ENCODE measurements at places on chromosomes 7 and 10.

GRCh38 chr10:42973870-42974692, 102.8 kb upstream of the RET start:
- no peak for DNase-seq

DNA sequence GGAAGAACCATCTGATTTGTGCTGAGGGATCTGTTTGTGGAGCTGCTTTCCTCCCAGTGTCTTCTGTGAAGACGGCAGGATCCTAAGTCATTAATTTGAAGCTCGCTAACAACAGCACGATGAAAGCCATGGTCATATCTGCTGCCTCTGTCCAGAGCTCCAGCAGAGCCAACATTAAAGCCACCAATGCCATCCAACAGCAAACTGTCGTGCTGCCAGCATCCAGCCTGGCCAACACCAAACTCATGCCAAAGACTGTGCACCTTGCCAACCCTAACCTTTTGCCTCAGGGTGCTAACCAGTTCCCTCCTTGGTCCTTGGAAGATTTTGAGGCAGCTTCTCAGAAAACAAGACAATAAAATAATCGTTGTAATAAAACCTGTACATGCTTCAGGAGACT, 36.2 kb downstream of the HTR5A start:
- no peak for DNase-seq

- no peak for DNase-seq
These were observed 74.1 kb upstream of the UNC5B start for GRCh38 chr10:71138166-71138830.

DNA sequence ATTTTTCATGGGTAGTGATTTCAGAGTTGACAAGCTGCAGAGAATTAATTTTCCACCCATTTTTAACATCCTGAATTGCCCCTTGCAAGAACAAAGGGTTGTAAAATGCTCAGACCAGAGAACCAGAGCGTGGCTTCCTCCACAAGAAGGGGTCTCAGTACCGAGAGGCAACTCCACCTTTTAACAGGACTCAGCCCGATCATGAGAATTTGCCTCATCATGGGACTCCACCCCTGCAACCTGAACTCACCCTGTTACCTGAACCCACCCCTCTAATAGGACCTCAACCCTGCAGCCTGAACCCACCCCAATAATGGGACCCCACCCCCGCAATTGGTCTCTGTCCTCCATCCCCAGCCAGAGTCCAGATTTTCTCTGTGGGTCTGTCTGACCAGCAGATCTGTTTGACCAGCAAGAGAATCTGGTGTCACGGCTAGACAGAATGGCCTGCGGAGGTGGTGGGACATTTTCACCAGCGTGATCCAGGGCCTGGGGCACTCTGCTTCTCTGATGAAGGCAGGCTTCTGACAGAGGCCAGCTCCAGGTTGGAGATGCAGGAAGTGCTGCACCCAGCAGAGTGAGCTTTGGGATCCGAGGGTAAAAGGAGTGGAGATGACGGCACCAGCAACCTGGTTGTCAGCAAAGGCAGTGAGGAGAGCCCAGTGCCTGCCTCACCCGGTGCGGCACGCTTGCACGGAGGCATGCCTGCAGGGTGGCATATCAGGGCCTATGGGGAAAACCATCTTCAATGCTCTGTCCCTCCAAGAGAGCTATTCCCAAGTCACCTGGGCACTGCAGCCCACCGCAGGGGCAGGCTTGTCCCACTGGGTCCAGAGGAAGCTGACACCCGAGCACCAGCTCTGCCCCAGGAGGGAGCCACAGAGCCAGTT, 136.6 kb downstream of the TCERG1L start:
- no peak for DNase-seq

DNA sequence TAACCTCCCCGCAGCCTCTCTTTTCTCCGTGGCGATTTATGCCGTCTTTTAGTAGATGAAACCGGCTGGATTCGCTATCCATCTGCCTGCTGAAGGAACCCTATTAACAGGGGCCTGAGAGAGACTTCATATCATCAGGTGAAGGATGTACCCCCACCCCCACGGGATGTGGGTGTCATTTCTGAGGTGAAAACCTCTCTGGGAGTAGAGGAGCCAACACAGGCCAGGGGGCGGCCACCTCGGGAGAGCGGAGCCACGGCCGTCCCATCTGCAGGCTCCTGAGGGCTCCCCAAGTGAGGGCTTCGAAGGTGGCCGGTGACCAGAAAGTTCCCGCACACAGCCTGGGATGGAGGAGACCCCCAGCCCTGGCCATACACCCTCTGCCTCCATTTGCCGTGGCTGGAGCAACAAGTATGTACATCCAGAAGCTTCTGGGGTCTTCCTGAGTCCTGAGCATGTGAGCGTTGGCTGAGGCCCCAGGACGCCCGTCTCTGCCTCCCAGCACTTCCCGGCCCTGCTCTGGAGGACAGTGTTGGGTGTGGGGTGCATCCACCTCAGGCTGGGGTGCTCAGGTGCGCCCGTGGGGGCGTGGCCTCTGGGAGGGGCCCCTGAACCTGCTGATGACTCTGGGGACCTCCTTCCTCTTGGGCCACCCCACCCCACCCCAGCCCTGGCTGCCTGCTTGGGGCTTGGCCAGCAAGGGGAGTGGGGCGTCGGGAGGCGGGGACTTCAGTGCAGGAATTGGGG, 84.7 kb downstream of the NKX6-2 start:
- no peak for DNase-seq

- DNase-seq = no peak
These were observed 31.3 kb downstream of the GNA12 start for GRCh38 chr7:2812831-2813230.

- no peak for DNase-seq
These were observed 28.7 kb upstream of the STRIP2 start for GRCh38 chr7:129405527-129405926.

Data from T1000 (cell line).